Dermis microvascular lymphatic vessel endothelial cell (primary cell): ENCODE measurements at places on chromosomes 12 and 14.

- DNase-seq, result no peak
Measured at GRCh38 chr12:6963791-6964413, 6.6 kb downstream of the PHB2 start.

DNA sequence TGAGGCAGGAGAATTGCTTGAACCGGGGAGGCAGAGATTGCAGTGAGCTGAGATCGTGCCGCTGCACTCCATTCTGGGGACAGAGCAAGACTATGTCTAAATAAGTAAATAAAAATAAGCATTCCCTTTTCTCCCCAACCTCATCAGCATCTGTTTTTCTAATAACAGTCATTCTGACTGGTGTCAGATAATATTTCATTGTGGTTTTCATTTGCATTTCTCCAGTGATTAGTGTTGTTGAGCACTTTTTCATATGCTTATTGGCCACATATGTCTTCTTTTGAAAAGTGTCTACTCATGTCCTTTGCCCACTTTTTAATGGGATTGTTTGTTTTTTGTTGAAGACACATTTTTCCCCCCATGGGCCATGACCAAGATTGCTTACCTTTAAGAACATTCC is 243.2 kb downstream of the ADAMTS20 start:
- no peak for DNase-seq

DNA sequence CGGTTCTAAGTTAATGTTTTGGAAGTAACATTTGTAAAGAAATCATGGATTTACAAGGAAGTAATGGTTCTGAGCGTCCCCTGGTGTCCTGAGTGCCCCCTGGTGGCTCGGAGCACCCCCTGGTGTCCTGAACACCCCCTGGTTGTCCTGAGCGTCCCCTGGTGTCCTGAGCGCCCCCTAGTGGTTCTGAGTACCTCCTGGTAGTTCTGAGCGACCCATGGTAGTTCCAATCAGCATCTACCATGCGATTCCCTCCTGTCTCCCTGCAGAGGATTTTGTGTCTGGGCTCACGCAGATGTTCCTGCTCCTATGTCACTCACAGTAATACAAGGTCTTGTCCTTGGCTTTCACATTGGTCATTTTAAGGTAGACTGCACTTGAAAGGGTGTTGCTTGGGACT is 1352.9 kb downstream of the TMEM121 start:
- peak; percentile 23 for DNase-seq

- no peak for DNase-seq
Measured at GRCh38 chr12:114774197-114774596, 90.2 kb upstream of the TBX3 start.

- DNase-seq, result peak; percentile 82
Measured at GRCh38 chr12:32365473-32366064, 33.8 kb upstream of the FGD4 start.

- no peak for DNase-seq
Measured at GRCh38 chr12:14768823-14769405, 34.4 kb downstream of the WBP11 start.

GRCh38 chr14:100669468-100669867 is 57.2 kb upstream of the DLK1 start:
- no peak for DNase-seq

DNA sequence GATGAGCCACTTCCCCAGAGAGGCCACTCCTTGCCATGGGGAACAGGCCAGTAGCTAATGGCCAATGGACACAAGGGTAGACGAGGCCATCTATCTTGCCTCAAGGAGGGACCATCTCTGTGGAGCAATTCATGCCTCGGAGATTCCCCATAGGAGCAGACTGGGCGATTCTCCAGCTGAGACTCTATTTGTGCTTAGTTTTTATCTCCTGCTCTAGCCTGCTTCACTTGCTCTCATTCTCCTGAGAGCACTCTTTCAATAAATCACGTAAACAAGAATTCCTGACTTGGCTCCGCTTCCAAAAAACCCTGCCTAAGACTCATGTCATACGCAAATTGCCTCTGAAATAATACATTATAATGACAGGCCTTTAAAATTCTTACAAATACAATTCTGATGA is 396.4 kb upstream of the USP15 start:
- no peak for DNase-seq

DNA sequence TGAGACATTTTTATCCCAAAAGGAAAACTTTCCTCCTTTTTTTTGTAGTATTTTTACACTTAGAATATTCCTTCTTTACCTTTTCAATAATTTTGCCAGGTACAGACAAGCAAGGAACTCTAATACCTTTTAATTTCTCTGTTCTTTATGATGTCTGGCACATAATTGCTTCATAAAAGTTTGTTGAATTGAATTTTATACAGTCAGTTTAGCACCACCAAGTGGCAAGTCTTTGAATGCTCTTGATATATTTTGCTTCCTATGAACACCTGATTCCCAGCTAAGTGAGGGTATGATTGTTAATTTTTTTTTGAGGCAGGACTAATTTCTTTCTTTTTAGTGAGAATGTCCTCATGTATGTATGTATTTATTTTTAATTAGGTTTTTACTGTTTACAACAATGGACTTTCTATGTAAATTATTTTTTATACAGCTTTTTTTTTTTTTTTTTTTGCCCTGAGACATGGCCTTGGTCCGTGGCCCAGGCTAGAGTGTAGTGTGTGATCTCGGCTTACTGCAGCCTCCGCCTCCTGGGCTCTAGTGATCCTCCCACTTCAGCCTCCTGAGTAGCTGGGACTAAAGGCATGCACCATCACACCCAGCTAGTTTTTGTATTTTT is 6.9 kb downstream of the TBC1D15 start:
- peak; percentile 68 for DNase-seq

DNA sequence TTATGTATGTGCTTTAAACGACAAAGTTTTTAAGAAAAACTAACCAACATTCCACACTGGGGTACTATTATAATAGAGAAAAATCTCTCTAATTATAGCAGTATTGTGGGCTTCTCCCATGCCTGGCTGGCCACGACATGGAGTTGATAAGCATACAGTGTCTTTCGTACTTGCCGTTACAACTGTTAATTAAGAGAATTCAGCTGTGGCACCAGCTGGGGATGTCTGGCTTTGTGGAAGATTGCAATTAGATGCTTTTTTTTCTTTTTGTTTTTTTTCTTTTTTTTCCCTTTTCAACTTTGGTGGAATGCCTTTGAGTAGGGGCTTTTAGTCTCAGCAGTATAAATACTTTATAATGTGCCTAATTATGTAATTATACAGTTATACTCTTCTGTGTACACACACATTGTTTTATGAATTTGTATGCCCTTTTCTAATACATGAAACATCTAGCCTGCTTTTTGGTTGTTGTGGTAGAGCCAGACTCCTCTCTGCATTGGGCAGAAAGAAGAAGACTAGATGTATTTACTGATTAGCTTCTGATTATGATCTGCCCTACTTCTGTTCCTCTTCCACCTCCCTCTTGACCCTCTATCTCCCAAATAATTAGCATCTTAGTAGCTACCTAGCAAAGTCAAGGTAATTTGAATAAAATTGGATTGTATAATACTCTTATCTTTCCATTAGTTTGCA is 76.4 kb downstream of the SUSD6 start:
- no peak for DNase-seq

DNA sequence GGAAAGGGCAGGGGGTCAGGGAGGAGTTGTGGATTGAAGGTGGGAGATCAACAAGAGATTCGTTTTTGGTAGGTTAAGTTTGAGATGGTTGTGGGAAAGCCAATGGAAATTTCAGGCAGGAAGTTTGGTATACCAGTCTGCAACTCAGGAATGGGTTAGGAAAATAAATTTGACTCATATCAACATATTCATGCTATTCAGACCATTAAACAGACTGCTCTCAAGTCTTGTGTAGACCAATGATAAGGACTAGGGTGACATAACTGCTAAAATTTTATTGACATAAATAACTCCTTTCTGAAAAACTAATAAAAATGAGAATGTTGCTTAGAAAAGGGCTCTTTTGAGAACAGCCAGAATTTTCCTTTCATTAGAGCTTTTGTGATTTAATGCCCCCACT is 60.0 kb downstream of the PLEKHA5 start:
- DNase-seq, result no peak

DNA sequence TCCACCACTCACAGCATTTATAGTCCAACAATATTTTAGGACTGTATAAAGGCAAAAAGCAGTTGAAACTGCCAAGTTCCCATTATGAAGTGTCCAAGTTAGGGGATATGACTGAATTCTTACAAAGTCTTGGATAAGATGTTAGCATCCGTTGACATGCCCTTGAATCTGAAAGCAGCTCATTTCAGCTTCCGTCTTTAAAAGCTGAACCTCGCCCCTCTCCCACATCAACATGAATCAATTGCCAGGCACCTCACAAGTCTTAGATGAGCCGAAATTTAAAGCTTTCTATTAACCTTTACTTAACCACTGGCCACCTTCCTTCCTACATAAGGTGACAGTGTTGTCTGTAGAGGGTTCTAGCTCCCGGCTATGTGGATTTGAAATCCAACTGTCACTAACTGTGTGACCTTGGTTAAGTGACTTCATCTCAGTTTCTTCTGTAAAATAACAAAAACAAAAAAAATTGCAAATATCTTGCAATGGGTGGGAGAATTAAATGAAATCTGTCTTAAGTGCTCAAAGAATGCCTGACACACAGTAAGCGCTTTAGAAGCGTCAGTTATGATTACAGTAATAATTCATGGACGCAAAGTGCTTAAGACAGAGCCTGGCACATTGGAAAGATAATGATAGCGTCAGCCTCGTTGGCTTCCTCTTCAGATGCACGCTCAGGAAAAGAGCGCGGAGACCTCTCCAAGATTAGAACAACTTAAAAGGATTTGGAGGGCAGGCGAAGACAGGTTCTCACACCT is 1.2 kb downstream of the PPP1CC start:
- DNase-seq, result no peak

GRCh38 chr12:58529897-58530741 is 390.2 kb downstream of the LRIG3 start:
- DNase-seq, result no peak

DNA sequence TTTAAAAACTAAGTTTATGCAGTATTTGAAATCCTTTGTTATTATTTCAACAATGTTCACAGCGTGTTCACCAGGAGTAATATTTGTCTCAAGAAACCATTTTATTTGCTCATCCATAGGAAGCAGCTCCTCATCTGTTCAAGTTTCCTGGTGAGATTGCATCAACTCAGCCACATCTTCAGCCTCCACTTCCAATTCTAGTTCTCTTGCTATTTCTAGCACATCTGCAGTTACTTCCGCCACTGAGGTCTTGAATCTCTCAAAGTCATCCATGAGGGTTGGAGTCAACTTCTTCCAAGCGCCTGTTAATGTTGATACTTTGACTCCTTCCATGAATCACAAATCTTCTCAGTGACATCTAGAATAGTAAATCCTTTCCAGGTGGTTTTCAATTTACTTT is 18.0 kb downstream of the CLEC9A start:
- DNase-seq, result no peak

- no peak for DNase-seq
Measured at GRCh38 chr12:88179436-88180014, 37.4 kb downstream of the TMTC3 start.

DNA sequence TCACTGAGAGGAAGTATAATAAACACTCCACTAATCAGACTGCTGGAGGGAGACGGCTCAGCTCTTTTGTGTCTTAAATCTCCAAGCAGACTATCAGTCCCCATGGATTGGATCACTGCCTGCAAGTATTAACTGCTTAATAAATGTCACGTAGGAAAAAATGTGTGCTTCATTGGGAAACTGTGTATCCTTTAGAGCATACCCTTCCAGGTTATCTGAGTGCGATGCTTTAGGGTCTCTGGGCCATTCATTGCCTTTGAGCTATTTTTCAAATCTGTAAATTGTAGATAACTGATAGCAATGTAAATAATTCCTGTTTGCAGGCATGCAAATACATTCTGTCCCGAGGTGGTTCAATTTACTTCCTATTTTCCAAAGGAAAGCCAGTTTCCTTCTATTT is 45.0 kb upstream of the VASH1 start:
- DNase-seq, result no peak
